NCI-H2107 (cell line): ENCODE measurements at places on chromosomes 6 and 20.

- DNase-seq = no peak
Measured at GRCh38 chr20:11452326-11452725, 465.4 kb upstream of the BTBD3 start.

DNA sequence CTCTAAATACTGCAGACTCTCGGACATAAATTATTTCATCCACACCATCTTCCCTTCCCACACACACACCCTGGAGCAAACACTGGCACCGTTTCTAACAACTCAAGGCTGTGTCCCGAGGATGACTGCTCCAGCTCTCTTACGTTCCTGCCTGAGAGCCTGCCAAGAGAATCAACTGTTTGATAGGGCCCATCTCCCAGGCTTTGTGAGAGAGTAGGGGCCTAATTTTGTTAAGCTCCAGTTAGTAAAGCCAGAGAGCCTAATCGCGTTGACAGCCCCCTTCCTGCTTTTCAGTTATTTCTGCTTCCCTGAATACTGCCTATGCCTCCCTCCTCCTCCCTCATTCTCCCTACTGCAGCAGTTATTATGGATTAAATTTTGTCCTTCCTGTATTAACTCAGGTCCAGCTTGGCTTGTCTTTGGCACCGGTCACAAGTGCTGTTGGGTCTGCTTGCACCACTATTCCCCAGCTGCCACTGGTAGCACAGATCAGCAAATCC lies 118.1 kb upstream of the TMEM181 start:
- no peak for DNase-seq

- DNase-seq = no peak
Measured at GRCh38 chr6:131954059-131954774, 3.0 kb upstream of the CCN2 start.

- no peak for DNase-seq
Measured at GRCh38 chr6:133637874-133638273, 251.0 kb upstream of the TCF21 start.

GRCh38 chr6:112337209-112337638 lies 9.9 kb upstream of the RFPL4B start:
- DNase-seq = peak; percentile 46

- DNase-seq = no peak
Measured at GRCh38 chr6:124073021-124073420, 269.4 kb downstream of the NKAIN2 start.

GRCh38 chr6:167826896-167827582 lies at the start of gene AFDN:
AFDN (plus strand) TSS chr6:167826911; CDS start chr6:167827133, 222 bp downstream.
- DNase-seq = no peak

DNA sequence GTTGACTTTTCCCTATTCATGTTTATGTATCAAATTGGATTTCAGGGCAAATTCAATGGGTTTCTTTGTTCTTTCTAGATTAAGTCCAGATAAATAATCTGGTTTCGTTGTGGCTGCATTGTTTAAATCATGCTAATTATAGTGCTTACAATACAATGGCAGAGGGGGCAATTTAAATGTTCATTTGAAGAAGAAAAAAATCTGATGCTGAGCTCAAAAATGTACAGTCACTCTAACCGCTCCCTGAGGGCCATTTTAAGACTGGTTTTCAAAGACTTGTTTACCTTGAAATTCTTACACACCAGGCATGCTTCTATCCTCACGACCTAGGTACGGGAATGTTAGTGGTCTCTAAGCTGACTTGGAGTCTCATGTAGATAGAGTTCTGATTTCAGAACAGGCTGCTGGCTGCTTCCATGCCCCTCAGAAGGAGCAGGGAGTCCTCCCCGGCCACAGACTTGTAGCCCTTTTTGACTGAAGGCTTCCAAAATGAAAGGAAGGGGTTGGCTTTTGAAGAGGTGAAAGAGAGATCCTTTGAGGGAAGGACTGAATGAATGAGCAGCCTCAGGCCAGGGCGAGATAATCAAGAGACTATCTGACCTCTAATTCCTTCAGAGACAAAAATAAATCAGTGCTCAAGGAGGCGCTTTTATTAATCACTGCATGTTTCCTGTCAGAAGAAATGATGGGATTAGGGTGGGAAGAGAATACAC lies 86.1 kb upstream of the ZNF217 start:
- DNase-seq = no peak

- DNase-seq = no peak
Measured at GRCh38 chr6:169956580-169956979, 205.2 kb downstream of the ERMARD start.

DNA sequence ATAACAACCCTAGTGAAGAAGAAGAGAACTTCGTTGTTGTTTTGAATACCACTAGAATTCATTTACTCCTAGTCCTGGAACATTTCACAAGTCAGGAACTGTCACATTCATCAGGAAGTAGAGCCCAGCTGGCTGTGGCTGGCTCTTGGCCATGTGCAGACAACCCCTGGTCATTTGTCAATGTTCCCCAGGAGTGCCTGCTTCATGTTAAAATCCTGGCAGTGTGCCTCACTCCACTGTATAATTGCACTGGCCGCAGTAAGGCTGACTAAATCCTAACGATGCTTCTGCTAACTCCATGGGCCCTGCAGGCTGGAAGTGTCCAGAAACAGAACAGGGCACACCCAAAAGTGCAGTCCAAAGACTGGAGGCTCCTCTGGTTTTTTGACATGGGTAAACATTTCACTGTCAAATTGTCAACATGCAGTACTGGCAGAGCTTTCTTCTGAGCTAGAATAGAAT lies 41.5 kb upstream of the ADGRF1 start:
- no peak for DNase-seq

DNA sequence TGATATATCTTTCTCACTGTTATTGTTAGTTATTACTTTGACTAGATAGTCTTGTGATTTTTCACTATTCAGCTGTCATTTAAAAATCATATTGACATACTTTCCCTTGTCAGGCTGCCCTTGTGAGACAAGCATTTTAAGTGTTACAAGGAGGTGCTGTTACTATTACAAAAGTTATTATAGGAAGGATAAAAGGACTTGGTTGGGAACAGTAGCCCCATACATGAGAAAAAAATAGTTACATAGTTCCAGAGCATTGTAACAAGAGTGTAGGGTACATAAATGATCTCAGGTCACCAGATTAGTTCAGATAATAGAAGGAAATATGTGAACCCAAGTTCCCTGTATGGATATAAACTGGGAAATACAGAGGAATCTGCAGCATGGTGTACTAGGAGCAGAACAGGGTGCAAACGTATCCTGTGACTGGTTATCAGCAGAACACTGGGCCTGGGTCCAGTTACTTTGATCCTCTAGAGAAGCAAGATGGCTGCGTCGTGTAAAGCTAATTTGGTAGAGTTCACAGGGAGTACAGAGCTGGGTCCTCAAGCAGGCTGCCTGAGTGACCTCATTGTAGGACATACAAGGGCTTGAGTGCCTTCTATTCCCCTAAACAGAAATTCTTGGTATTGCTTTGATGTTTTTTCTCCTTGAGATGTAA lies 38.5 kb upstream of the HDDC2 start:
- DNase-seq = no peak

DNA sequence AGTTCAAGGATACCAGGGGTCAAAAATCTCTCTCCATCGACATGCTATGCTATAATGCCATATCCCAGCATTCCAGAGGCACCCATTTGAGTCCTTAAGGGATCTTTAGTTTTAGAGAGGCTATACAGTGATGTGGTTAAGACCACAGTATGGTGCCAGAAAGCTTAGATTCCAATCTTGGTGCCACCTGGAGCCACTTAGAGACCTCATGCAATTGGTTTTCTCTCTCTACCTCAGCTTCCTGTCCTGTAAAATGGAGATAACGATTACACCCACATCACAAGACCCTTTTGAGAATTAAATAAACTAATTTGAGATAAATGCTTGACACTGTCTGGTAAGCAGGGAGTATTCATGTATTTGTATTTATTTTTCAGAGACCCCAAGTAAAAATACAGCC lies 39.0 kb downstream of the PLAGL1 start:
- no peak for DNase-seq

DNA sequence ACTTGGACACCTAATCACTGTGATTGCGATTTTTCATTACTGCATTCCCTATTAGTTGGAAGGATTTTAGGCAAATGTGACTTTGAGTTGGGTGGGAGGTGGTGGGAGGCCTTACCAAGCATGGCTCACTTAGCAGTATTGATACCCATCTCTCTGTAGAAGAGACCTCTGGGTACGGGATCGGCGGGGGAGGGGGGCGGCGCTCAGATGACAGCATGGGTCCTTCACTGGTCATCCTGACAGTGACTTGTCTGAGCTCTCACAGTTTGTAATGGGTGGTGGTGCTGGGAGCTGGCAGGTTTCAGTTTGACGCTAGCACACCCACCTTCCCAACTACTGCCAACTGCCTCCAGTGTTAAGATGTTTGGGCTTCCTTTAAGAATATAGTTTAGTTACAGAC lies 231.4 kb downstream of the ARID1B start:
- DNase-seq = no peak

- no peak for DNase-seq
Measured at GRCh38 chr20:22288957-22289356, 295.4 kb downstream of the FOXA2 start.

DNA sequence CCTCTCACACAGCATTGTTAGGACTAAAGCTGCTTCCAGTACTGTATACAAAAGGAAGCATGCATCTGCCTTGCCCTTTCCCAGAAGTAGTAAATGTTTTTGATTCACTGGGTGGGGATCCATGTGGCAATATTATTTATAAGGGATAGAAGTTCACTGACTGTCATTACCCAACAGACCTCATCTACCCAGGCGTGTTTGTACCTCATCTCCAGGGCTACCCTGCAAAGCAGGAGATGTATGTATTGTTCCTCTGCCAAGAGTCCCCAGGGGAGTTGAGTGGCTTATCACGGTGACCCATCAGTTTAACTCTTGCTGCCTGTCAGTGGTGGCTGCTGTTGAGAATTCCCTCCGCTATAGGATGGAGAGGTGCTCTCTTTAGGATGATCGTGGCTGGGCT lies 42.5 kb downstream of the SLC24A3 start:
- DNase-seq = no peak

DNA sequence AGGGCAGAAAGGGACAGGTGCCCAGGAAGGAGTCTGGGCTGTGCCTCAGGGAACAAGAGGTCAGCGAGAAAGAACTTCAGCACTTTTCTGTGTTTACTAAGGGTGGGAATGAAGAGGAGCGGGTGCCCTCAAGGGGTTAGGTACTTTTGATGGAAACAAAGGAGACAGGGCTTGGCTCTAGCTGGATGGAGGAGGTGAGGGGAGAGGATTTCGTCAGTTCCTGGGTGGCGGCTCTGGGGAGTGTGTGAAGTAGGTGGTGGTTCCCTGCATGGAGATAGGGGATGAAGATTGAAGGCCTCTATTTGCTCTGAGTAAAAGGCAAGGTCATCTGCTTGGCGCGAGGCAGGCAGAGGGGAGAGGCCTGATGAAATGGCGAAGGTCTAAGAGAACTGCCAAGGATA lies 40.0 kb upstream of the ANKRD60 start:
- DNase-seq = no peak

DNA sequence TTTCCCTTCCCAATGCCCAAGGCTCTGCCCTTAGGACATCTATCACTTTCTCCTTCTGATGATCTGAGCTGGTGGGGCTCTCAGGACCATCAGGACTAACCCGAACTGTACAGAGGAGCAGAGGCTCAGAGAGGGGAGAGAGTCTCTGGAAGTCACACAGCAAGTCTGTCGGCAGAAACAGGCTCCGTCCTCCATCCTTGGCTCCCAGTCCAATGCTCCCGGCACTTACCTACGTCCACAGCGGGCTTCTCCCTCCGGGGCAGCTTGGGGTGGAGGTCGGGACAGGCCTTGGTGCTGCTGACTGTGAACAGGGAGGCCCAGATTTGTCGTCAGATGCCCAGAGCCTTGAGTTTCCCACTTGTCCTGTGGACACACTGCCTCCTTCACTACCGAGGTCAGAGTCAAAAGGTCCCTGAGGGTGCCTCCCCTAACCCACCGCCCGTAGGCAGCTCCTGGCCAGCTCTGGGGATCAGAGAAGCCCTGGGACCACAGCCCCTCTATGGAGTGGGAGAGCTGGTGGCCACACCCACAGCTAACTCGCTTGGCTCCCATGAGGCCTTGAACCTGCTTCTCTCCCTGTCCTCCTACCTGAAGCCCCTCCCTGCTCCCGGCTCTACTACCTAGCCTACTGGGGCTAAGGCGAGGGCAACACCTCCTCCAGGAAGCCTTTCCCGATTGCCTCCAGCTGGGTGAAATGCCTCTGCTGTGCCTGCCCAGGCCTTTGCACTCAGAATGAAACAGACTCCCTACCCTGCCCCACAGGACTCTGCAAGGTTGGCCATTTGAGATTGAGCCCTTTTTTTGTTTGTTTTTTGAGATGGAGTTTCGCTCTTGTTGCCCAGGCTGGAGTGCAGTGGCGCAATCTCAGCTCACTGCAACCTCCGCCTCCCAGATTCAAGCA lies 22.6 kb downstream of the VSTM2L start:
- DNase-seq = no peak

DNA sequence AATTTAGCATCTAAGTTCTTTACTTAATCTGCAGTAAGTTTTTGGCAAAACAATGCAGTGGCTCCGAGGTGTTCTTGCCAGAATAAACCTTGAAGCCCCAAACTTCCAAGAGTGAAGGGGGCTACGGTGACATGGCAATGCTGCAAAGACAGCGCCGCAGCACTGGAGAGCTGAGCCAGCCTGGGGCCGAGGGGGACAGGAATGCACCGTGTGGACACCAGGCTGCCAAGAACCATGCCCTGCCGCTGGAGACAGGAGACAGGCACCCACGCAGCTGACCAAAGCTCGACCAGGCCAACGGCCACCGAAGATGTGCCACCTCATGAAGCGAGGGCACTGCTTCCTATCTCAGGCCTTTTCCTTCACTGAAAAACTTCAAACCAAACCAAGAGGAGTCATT lies 133.4 kb downstream of the PRND start:
- DNase-seq = no peak
